ENCODE measurements at places on chromosomes 11 and 22.

GRCh38 chr22:39825661-39826102 lies 67.9 kb downstream of the ENTHD1 start:
- no peak for DNase-seq

- no peak for DNase-seq
Measured at GRCh38 chr11:103622296-103622695, 414.1 kb upstream of the DDI1 start.

- DNase-seq = no peak
Measured at GRCh38 chr11:126669416-126669815, 313.9 kb downstream of the ST3GAL4 start.

GRCh38 chr11:130738611-130739010 lies 177.7 kb downstream of the SNX19 start:
- no peak for DNase-seq

DNA sequence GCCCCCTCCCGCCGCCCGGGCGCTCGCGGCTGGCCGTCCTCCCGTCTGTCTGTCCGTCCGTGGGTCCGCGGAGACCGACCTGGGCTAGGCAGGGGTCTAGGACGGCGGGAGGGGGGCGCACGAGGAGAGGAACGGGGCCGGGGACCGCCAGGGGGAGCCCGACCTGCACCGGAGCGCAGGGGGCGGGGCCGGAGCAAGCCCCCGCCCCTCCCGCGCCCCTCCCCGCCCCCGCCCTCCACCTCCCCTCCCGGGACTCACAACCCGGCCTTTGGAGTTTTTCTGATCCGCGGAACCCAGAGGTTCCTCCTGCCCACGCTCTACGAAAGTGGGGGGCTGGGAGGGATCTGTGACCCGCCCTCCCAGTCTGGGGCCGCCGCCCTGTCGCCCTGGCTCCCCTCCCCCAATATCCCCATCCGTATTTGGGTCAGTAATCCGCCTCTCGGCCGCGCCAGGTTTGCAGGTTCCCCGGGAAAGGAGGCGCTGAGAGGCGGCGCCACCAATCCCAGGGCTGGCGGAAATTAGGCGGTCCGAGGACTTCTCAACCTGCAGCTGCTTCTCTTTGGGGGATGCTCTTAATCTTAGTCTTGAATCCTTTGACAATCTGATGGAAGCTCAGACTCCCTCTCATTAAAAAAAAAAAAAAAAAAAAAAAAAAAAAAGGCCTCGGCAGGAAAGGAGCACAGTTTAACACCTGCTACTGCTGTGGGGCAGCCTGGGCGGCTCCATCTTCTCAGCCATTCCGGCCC lies 925 bp upstream of the KCNJ11 start:
- peak; percentile 76 for DNase-seq

DNA sequence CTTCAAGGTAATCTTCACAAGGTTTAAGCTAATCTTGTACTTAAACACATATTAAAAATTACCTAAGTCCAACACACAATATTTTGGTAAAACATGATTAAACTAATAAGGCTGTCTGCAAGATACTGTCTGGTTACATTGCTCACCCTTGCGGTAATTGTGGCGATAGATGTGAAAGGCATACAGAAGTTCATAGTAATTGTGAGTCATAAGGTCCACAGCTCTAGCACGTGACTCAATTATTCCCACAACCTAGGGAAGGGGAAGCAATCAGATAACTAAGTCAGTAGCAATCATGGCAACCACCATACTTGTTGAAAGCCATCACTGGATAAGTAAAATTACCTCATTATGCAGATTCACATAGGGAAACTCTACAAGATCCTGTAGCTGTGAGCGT lies 30.5 kb upstream of the FNBP4 start:
- no peak for DNase-seq

GRCh38 chr11:78536933-78537332 lies 37.7 kb downstream of the NARS2 start:
- no peak for DNase-seq

- no peak for DNase-seq
Measured at GRCh38 chr11:113073290-113073953, 112.2 kb downstream of the NCAM1 start.

- no peak for DNase-seq
Measured at GRCh38 chr11:67276781-67277230, 10.5 kb downstream of the GRK2 start.

DNA sequence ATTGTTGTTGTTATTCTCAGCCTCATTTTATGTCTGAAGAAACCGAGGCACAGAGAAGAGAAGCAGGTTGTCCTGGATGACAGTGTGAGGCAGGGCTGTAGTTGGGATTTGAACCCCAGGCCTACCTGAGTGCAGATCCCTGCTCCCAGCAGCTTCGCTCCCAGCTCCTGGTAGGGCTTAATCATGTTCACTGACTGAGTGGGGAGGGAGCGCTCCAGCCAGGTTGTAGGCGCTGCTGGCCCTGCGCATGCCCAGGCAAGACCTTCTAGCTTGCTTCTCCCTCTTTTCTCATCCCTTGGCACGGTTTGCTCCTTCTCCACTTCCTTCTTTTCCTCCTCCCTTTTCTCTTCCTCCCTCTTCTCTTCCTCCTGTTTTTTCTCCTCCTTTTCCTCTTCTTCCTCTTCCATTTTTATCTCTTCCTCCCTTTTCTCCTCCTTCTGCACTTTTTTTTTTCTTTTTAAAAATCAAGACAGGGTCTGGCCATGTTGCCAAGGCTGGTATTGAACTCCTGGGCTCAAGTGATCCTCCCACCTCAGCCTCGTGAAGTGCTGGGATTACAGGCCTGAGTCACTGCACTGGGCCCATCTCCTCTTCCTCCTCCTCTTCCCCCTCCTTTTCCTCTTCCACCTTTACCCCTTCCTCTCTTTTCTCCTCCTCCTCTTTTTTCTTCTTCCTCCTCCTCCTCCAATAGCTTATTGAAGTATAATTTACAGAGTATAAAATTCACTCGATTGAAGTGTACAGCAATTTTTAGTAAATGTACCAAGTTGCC lies 109.3 kb downstream of the KIAA1671 start:
- DNase-seq = no peak

GRCh38 chr11:61964058-61964665 lies 3.3 kb downstream of the FTH1 start:
- DNase-seq = no peak

DNA sequence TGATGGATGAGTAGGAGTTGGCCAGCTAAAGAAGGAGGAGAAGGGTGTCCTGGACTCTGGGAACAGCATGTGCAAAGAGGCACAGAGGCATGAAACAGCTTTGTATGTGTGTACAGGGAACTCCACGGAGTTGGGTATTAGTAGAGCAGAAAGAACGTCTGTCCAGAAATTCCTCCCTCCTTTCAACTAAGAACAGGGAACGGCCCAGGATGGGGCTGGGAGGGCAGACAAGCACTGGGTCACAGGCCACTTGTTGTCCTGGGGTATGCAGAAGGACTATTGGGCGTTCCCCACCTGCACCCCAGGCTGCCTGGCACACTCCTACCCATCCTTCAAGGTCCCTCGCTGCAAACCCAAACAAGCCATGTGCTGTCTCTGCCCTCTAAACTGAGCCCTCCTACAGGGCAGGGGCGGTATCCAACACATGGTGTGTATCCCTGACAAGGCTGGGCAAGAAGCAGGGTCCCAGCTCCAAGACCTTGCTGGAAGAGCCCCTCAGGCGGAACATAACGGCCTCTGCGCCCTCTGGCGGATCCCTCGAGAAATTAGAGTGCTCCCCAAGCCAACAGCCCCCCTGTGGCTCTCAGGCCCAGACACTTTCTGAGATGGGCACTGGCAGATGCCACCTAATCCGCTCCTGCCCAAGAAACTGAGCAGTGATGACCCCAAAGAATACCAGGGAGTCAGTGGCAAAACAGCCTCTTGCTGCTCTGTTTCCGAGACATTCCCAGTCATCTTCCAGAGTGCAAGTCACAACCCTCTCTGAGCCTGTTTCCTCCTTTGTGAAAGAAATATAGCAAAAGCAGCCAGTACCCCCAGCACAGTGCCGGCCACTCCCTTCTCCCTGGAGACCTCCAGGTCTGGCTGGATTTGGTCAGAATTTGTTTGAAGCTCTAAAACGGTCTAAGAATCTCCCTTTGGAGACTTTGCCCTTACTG lies 1.6 kb upstream of the ELFN2 start:
- no peak for DNase-seq

DNA sequence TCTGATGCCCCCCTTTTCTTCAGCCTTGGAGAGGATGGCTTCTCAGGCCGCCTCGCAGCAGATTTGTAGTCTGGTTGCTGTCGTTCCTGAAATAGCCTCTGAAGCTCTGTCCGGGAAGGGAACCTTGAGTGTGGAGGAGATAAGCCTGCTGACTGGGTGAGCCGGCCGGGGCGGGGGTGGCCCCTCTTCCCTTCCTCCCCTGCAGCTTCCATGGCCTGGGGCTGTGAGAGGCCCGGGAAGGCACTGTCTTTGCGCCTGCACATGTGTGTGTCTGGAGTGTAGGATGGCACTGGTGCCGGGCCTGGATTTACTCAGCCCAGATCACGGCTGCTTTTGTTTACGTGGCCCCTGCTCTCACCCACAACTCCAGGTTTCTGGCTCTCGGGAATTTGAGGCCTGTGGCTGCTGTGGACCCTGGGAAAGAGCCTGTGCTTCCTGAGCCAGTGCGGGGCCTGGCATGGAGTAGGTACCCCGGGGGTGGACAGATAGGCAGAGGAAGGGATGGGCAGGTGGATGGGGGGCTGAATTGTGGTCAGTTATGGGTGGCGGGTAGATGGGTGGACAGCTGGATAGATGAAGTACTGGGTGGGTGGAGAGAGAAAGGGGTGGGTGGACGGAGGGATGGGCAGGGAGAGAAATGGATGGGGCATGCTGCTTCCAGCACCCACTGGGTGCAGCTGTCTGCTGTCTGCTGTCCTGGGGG lies 16.6 kb downstream of the KCNQ1 start:
- no peak for DNase-seq

DNA sequence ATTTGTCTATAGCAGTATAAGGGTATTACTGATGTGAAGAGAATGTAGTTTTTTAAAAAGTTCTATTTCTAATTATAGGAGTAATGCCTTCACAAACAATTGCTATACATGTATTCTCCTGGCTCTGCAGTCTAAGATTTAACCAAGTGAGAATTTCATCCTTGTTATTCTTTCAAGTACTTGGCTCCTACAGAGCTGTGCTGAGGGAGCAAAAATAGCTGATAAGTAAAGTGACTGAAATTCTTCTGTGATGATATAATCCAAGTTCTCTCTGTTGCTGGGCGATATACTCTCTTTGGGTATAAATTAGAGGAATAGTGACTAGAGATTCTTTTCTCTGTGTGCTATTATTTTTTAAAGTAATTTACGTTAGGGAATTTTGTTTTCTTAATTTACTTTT lies 68.0 kb downstream of the PGR start:
- DNase-seq = no peak

DNA sequence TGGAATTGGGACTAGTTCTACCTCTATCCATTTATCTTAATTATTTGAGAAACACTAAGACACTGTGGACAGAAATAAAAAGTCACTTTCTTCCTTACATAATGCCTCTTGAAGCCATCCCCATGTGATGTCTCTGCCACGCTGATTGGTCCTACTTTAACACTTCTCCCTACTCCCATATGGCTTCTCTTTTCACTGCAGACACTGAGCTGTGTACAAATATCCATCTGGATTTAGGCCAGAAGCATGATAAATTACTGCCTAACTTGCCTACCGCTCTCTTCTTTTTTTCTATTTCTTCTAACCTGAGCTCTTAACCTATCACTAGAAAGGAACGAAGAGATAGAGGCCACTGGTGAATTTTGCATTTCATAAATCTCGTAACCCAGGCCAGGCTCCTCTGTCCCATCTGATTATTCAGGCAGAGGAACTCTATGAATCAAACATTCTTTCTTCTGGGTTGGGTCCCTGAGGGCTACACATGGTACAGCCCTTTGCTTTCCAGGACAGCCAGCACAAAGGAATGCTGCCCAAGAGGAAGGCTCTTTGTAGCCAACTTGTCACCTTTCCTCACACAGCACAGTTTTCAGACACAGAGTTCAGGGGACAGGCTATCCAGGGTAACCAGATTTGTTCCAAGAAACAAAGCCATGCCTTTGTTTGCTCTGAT lies 878.5 kb upstream of the LRRC4C start:
- DNase-seq = no peak

GRCh38 chr11:41660585-41660984 lies 201.1 kb upstream of the LRRC4C start:
- DNase-seq = no peak

- DNase-seq = no peak
Measured at GRCh38 chr11:58127350-58127749, 2.0 kb upstream of the OR9I1 start.

- DNase-seq = peak; percentile 59
Measured at GRCh38 chr11:19558189-19558986, 154.2 kb upstream of the NAV2 start.

- DNase-seq = no peak
Measured at GRCh38 chr11:78341841-78342240, 75.8 kb downstream of the GAB2 start.

GRCh38 chr11:121179306-121179705 lies 78.3 kb downstream of the TECTA start:
- DNase-seq = no peak

- no peak for DNase-seq
Measured at GRCh38 chr11:112760396-112761059, 200.7 kb upstream of the NCAM1 start.

- DNase-seq = peak; percentile 81
Measured at GRCh38 chr11:118929501-118930093, 3.9 kb upstream of the BCL9L start.

DNA sequence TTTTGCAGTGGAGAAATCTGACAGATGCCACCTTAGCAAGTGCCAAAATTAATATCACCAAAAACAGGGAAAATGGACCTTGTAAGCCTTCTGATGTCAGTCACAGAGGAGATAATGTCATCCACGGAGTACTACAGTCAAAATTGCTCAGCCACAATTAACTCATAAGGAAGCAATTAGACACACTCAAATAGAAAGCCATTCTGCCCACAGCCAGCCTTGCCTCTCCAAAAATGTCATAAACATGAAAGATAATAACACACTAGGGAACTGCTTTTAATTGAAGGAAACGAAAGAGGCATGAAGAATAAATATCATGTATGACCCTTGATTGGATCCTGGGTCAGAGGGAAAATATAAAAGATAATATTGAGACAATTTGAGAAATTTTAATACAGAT lies 505.6 kb upstream of the API5 start:
- DNase-seq = no peak

- no peak for DNase-seq
Measured at GRCh38 chr11:103297900-103298299, 188.7 kb downstream of the DYNC2H1 start.

DNA sequence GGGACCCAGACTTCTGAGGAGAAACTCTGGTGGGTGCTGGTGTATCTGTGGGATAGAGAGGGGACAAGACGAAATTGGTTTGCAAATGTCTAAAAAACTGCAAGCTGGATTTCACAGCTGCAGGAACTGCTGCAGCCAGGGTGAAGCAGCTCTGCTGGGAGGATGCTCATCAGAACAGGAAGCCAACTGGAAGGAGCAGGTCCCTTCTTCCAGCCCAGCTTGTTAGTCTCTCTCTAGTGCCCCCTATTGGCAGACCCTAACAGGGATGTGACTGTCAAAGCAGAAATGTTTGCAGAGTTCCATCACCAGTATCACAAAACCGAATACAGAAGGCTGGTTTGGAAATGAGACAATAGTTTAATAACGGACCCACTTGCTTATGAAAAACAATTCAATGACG lies 74.8 kb upstream of the SLC22A12 start:
- no peak for DNase-seq

GRCh38 chr11:36196411-36196998 lies 92.7 kb downstream of the COMMD9 start:
- DNase-seq = no peak
